Activated T-helper 2 cell treated with anti-CD3 and anti-CD28 coated beads, Interferon-gamma antibody, Interleukin-2, Interleukin-4, amounts not matched to agents 10 μg/mL and 5 μg/mL and 100 μg/mL, durations not matched to agents 14 hours and 24 hours and 36 hours (primary cell): ENCODE measurements at places on chromosomes 1 and 21.
A peak's percentile ranks its signal among the peaks of the same experiment; 100 is the strongest.

- DNase-seq: no peak
Measured at GRCh38 chr1:158458263-158458662, 3.4 kb upstream of the OR10K1 start.

- DNase-seq: no peak
Measured at GRCh38 chr1:206937425-206937824, 8.8 kb downstream of the PIGR start.

DNA sequence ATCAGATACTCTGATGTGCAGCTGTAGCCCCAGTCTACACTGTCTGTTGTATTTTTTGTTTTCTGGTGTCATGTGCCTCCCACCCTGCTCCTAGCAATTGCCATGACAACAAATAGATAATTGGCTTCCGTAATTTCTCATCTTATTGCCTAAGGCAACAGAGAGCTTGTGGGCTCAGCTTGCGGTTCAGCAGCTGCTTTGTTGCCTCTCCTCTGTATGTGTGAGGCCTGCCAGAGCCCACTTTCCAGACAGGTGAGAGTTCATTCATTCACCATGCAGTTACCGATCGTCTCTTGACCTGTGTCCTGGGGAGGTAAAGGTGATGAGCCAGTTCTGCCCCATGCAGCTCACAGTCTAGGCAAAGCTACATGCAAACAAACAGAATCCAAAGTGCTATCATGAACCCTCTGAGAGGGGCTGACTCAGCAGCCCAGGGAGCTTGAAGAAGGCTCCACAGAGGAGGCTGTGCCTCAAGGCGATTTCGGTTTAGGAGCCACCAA, 11.9 kb downstream of the LGALS8 start:
- DNase-seq: no peak

- DNase-seq: peak; percentile 74
Measured at GRCh38 chr1:1371746-1372711, 3.0 kb downstream of the AURKAIP1 start.

GRCh38 chr1:99613716-99614115, 32.2 kb upstream of the PALMD start:
- no peak for DNase-seq

DNA sequence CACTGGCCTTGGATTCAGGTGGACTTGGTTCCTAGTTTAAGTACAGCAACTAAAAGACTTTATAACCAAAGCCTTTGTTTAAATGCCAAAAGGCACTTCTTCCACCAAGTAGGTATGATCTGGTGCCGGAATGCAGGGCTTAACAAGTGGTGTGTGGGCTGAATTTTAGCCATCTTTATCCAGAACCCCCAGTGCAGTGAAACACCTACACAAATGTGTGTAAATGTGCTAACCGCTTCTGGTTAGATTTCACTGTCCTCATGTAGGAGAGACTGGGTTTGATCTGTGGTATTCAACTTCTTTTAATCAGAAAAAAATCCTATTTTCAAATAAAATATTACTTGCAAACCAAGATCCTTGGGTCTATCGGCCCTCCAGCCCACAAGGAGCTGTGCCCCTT, 10.3 kb downstream of the SLAMF1 start:
- no peak for DNase-seq

- DNase-seq: no peak
Measured at GRCh38 chr1:194047206-194047605, 860.8 kb upstream of the B3GALT2 start.

- no peak for DNase-seq
Measured at GRCh38 chr1:153312570-153313186, at the start of gene PGLYRP3. TSS of gene PGLYRP3 (minus strand) at chr1:153312952. CDS start at chr1:153310665, 2,287 bp downstream.

DNA sequence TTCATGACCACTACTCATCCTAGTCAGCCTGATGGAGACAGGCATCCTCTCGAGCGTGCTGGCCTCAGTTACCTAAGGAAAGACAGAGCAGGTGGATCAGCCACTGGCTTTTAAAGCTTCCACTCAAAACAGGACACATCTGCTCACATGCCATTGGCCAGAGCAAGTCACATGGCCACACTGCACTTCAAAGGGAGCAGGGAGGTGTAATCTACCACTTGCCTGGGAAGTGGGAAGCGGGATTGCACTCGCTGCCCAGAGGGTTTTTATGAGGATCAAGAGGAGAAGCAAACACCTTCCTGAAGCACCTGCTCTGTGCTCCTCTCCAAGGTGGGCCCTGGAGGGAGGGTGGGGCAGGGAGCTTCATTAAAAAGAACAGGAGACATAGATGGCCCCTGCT, 108.0 kb downstream of the TAS1R2 start:
- no peak for DNase-seq

DNA sequence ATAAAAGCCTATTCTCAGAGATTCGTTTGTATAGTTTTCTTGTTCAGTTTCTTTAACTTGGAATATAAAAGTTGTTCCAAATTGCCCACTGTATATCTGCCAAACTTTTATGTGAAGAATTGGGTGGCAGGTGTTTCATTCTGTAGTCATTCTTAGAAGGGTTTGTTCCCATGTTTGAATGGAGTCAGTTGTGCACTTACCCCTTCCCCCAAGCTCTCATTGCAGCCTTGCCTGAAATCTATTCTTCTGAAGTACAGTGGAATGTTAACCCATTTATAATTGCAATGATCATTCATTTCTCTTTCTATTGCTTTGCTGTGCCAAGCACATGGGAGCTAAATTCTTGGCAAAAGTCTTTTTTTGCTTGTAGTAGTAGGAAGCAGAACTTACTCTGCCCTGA, 375.3 kb upstream of the C1orf87 start:
- no peak for DNase-seq

GRCh38 chr1:156149374-156150332, 3.7 kb upstream of the SEMA4A start:
- DNase-seq: no peak

GRCh38 chr1:166184897-166185296, 18.1 kb upstream of the FAM78B start:
- no peak for DNase-seq

DNA sequence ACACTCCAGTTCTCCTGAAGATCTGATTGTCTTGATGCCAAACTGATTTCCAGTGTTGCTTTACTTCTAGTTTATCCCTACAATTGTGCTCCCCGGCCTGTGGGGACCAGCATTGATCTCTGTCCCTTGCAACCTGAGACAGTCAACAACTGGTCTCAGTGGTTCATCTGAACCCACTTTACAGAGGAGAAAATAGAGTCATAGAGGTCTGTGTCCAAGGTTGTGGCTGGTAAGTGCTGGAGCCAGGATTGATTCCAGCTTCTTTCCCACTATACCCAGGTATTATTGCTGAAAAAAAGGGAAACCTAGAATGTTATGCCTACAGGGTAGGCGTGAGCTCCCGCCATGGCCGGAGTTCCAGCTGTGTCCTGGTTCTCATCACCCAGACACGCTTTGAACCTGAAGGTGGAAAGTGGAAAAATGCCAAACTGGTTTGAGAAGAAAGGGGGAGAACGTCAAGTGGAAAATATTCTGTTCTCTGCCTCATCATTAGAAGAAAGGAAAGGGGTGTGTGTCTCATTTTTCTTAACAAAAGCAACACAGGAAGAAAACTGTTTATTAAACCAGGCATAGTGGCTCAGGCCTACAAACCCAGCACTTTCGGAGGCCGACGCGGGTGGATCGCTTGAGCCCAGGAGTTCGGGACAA, 60.7 kb upstream of the ITPKB start:
- DNase-seq: no peak

- DNase-seq: no peak
Measured at GRCh38 chr1:82845866-82846265, 1045.1 kb downstream of the ADGRL2 start.

DNA sequence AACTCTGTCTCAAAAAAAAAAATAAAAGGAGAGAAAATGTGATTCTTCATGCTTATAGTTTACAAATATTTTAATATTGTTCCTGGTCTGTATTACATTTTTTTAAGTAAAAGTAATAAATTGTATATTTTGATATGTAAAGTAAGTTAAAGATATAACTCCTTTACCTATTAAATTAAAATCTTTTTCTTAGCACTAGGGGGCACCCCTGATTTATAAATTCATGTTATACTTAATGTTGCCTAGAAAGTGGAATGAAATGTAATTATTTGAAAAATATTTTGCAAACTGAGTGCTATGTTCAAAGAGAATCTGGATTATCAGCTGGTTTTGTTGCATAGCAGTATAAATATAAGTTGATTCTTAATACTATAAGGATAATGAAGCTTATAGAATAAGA, 49.2 kb downstream of the RALGPS2 start:
- DNase-seq: no peak

GRCh38 chr1:201269281-201269680, 14.0 kb upstream of the PKP1 start:
- no peak for DNase-seq

DNA sequence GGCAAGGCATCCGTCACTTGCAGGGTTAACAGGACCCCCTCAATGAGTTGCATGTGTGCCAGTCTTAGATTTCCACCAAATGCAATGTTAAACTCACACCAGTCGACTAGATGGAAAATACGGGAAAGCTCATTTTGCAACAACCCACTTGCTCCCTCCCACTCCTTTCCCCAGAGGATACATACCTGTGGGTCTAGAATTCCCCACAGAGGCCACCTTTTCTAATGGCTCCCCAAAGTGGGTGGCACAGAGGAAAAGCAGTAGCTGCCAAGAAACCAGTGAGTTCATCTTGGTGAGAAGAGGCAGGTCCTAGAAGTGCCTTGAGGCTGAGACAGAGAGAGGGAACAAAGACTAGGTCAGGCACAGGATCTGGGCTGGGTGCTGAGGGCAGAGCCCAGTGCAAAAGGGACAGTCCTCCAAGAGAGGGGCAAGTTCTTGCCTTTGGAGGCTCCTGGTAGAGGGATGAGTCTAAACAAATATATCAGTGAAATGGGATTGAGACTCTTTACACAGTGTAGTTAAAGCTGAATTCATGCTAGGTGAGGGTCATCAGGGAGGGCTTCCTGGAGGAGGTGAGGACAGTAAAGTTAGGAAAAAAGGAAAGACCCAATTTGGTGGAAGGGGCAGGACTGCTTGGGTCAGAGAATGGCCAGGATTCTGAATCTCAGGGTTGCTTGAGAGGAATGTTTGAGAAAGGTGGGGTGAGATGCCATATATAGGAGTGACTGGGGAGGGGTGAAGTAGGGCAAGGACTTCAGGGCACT, 3.5 kb downstream of the KISS1 start:
- DNase-seq: no peak

- no peak for DNase-seq
Measured at GRCh38 chr1:201192261-201192788, 1.7 kb downstream of the IGFN1 start.

DNA sequence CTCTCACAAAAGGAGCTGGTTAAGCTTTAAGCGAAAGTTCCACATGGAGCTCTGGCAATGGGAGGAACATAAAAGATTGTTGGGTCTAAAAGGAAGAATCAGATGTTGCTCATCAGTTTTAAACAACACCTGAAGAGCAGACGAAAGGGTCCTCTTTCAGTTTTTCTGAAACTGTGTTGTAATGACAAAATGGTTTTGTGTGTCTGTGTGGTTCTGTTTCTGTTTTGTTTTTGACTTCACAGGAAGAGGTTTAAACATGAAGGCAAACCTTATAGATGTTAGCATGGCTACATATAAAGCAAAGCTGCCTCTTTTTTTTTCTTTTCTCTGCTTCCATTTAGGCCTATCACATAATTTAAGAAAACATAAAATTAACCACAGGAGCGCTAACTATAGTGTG, 136.1 kb downstream of the ZP4 start:
- DNase-seq: no peak

GRCh38 chr1:204196068-204196795, at the start of gene KISS1:
TSS of gene KISS1 (minus strand) at chr1:204196491. CDS start at chr1:204192876, 3,615 bp downstream.
- DNase-seq: no peak

DNA sequence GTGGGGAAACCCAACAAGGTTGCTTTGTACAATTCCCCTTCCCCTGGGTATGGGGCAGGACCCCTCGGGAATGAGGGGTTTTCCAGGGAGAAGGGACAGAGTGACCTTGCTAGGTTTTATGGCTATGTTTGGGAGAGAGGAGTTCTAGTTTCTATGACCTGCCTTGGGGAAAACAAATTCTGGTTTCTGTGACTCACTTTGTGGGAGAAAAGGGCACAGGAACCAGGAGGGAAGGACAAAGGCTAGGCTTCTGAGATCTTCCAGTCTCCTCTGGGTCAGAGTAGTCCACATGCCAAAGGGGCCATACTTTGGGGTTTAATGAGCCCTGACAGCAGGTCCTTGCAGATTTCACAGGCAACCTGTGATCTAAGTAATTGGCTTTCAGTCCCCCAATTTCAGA, 5.5 kb upstream of the PTGER3 start:
- no peak for DNase-seq

DNA sequence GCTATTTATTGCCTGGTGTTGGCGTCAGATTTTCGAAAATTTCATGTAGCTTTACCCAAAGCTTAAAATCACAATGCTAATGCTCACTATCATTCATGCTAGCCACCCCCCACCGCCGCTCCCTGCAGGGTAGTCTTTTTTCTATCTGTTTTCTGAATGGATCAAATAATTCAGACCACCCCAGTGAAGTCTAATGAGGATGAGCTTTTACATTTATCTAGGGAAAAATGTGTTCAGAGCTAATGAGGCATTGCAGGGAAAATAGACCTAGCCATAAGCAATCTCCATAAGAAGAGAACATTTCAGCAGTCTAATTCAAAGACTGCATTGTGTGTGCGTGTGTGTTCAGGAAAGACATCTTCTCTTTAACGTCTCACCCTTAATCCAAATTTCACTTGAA, 533.0 kb upstream of the PRMT6 start:
- no peak for DNase-seq

GRCh38 chr1:116242741-116243140, 130.3 kb upstream of the ATP1A1 start:
- no peak for DNase-seq

- no peak for DNase-seq
Measured at GRCh38 chr1:38014724-38015424, 2.3 kb downstream of the UTP11 start.

DNA sequence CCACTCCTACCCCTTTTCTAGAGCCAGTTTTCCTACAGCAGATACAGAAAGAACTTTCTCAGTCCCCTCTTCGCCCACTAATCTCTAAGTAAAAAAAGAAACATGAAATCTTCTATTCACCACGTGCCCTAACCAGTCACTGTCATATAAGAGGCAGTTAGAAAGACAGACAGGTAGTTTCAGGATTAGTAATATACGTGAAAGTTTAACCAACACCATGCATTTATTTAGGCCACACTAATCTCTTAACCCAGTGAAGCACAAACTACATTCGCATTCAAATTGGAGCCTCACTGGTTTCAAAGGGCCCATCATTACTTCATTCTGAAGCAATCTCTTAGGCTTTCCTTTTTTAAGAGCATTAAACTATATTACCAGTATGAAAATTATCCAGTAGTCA, 10.1 kb downstream of the GPATCH2 start:
- no peak for DNase-seq

DNA sequence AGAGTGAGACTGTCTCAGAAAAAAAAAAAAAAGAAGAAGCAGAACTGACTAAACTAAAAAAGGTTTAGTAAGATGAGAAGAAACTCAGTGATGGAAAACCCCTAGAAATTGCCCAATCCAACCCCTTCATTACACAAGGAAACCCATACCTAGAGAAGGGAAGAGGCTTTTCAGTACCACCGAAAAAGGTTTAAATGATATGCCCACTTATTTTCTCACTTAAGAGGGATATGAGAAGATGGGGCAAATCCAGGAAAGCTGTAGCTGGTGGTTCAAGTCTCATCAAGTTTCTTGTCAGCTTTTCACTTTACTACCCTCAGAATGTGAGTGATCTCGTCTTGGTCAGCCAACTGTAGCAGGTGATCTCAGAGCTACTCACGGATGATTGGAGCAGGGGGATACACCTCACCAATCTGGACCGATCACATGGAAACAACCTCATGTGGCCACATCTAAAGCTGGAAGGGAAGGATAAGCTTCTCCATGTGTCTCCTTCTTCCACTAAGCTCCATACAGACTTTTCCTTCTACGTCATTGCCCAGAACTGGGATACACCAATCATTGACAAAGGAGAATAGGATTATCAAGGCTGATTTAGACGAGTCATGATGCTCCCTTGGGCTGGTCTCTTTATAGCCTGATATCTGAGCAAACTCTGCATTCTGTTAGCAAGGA, 126.7 kb upstream of the POU3F1 start:
- DNase-seq: no peak
